ENCODE measurements at places on chromosomes 1 and 21.

DNA sequence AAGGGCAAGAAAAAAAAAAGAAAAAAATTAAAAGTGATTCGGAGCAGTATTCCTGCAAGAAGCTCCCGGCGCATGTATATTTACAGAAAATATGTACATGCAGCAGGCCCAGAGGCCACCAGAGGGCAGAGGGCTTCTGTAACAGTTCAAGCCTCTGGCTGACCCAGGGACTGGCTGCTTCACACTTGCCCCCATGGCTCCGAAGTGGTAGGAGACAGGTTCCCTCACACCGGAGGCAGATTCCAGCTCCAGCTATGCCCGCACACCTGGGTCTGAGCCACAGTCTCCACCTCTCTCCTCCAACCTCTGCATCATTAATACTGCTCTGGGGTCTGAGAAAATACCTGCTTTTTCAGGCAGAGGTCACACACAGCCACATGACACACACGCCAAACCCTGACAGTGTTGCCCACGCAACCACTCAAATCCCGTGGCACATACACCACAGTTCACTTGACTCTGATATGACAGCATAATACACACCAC is 2.2 kb upstream of the ARHGAP30 start:
- DNase-seq, result peak; percentile 65

GRCh38 chr21:42815217-42815616 is 64.1 kb downstream of the WDR4 start:
- no peak for DNase-seq

GRCh38 chr1:232678185-232678886 is 48.4 kb upstream of the SIPA1L2 start:
- no peak for DNase-seq

GRCh38 chr1:201731142-201731541 is 97.8 kb upstream of the IPO9 start:
- no peak for DNase-seq

- DNase-seq, result no peak
Observed at GRCh38 chr1:204108312-204109141, 35.6 kb downstream of the SOX13 start.

- DNase-seq, result peak; percentile 48
Observed at GRCh38 chr1:167438171-167439138, 79.9 kb downstream of the CD247 start.

- DNase-seq, result no peak
Observed at GRCh38 chr1:219174460-219175211, 958 bp downstream of the LYPLAL1 start.

DNA sequence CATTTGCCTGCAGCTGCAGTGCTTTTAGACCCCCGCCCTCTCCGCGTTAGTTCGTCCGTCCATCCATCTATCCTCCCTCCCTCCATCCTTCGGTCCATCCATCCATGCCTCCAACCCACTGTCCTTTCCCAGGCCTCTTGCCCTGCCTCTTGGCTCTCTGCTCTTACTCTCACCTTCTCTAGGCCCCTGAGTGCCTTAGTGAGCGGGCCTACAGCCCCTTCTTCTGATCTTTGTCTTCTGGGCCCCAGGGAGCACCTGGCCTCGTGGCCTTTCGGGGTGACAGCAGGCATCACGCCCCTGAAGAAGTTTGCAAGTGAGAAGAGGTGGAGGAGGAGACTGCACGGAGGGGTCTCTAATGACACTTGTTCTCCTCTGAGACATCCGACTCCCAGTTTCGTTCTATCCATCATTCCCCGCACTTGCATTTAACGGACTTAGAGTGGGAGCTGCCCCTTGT is 842 bp downstream of the ATXN7L2 start:
- DNase-seq, result no peak

DNA sequence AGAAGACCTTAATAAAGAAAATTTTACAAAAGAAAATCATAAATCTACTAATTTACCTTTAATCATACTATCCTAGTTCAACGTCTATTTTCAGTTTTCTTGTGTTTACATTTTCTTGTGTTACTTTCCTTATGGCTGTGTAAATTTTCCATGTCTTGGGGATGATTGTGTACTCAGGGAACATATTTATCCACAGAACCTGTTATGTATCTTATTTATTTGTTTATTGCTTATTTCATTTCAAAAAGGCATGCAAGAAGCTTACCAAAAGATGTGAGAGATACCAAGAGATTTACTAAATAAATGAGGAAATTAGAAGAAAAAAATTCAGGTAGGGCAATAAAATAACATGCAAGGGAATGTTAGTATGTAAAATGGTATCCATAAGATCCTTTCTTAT is 22.8 kb downstream of the PBX1 start:
- no peak for DNase-seq

DNA sequence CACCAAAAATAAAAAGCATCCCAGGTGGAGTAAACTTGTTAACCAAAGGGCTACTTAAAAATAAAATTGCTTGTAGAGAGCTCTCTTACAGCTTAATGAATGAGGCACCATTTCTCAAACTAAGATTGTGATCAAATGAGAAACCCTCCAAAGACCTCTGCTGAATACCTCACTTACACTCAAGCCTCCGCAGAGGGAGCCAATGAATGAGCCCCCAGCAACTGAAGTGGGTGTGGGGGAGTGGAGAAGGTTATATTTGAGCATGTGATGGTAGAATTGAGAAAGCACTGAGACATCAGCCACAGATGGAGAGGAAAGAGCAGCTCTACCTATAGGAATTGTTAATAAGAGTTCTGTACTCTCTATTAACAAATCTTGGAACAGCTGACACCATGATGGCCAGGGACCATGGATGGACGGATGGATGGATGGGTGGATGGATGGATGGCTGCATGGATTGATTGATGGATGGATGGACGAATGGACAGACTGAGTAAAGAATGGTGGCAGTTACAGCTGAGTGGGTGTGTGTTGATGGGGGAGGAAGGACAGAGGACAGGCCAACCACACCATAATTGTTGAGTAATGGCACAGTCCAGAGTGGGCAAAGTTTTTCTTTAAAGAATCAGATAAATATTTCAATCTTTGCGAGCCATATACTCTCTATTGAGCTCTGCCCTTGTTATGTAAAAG is 20.3 kb upstream of the TIAM1 start:
- no peak for DNase-seq

GRCh38 chr1:61978796-61979195 is 215.9 kb upstream of the L1TD1 start:
- no peak for DNase-seq

DNA sequence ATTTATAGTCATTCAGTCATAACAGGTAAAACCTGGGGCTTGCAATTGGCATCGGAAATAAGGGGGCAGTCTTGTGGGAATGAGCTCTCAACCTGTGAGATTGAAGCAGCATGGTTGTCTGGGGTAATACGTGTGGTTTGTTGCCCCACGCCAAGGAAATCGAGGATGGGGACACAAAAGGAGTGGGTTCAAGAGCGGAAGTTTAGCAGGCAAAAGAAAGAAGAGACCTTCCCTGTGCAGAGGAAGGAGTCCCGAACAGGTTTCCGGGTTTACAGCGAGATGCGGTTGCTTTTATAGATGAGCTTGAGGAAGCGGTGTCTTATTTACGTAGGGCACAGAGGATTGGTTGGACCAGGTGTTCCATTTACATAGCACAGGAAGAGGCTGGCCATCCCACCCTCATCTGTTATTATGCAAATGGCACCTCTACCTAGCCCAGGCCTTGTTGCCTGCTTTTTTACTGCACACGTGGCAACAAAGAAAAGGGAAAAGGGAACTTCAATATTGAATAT is 37.3 kb downstream of the IFNAR1 start:
- DNase-seq, result peak; percentile 64

- no peak for DNase-seq
Observed at GRCh38 chr1:230356190-230356589, 69.9 kb downstream of the PGBD5 start.

GRCh38 chr21:28789523-28789922 is 203.2 kb downstream of the LTN1 start:
- no peak for DNase-seq

GRCh38 chr1:153357853-153358690 is at the start of gene S100A9:
S100A9 (plus strand) TSS chr1:153357854; CDS start chr1:153358284, 430 bp downstream.
- no peak for DNase-seq

GRCh38 chr1:181180407-181181031 is 92.0 kb downstream of the IER5 start:
- no peak for DNase-seq

- no peak for DNase-seq
Observed at GRCh38 chr1:158398818-158399514, at the start of gene OR10T2. OR10T2 (minus strand) TSS chr1:158399466; CDS start chr1:158399466, 0 bp downstream.

DNA sequence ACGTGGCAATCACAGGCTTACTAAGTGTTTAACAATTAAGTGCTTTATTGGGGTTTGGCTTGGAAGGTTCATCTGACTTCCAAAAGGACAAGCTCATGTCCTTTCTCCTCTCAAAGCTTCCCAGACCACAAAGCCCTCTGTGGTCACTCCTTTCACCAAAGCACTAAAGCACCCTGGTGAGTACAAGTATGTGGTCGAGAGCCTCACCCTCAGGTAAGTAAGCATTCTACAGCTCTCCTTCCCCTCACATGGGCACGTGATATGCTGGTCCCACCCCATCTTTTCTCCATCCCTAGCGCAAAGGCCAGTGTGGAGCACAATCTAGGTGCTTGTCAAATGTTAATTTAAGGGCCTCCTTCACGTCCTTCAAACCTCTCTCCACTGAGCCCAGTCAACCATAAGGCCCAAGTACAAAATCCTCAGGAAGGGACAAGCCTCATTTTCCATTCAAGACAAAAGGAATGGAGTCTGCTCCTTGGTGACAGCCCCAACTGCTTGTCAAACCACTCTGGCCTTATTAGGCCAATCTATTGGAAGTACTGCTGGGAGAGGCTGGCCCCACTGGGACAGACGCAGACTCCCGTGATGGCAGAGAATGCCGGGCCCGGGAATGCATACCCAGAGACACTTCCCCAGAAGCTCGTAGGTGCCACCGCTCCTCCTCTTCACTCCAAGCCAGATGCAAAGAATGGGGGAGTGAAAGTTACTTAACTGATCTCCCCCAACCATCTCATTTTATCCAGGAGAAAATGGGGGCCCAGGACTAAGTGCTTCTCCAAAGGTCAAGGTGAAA is 7.8 kb downstream of the STMN1 start:
- no peak for DNase-seq

- DNase-seq, result no peak
Observed at GRCh38 chr21:35034203-35034926, 14.7 kb downstream of the RUNX1 start.

DNA sequence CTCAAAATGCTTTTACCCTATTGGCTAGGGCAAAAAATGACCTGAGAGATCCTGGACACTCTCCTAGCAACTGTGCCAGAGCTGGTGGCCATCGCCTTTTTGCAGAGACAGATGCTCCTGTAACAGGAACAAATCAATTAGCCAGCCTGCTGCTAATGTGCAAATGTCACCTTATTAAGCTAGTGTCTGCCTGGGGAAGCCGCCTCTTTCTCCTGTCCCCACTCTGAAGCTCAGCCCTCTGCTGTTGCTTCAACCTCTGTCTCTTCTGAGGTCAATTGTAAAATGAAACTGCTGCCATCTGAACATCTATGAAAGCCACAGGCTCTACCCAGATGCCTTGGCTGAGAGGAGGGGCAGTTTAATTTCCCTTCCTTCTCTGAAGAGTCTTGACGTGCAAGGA is 85.5 kb upstream of the CACNA1E start:
- DNase-seq, result no peak

DNA sequence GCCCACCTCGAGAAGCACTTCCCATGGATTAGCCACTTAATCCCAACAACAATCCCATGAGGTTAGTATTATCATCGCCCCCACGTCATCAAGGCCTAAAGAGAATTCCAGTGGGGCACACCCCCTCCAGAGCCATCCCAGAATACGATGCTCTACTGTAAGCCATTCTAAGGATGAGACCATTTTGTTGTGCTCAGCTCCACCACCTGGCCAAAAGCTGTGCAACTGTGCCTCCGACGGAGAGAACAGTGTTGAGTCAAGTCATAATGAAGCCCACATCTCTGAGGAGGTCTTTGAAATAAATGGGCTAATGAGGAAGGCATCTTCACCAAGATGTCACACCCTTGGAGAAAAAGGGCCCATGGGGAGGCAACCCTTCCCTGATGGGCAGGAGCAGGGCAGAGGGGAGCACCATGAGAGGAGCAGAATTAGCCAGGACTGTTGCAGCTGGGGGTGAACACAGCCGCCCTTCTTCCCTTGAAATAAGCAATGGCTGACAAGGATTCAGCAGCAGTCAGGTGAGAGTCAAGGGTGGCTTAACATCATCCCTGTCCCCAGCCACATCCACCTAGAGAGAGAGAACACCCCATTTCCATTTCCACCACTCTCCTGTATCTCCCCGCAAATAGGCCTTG is 14.6 kb downstream of the SYF2 start:
- DNase-seq, result no peak

GRCh38 chr1:17561561-17561985 is 22.1 kb downstream of the ARHGEF10L start:
- no peak for DNase-seq

- no peak for DNase-seq
Observed at GRCh38 chr1:208235982-208236761, 8.0 kb downstream of the PLXNA2 start.

- DNase-seq, result no peak
Observed at GRCh38 chr1:6625584-6626149, 999 bp downstream of the THAP3 start.

DNA sequence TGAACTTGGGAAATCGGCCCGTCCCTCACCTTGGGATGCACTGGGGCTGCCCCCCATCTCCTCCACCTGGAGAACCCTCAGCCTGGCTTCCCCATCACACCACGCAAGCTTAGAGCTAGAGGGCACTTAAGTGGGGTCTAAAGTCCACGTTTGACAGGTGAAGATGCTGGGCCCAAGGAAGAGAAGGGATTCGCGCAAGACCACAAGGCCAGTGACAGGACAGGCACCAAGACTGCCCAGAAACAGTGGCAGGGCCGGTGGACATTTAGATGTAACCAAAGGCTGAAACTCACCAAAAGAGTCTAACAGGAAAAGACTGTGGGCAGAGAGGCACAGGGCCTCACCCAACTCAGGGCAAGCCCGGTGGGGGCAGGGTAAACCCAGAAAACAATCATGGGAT is 130.8 kb upstream of the EDN2 start:
- DNase-seq, result no peak

GRCh38 chr1:95440511-95440910 is 206.5 kb downstream of the RWDD3 start:
- no peak for DNase-seq

DNA sequence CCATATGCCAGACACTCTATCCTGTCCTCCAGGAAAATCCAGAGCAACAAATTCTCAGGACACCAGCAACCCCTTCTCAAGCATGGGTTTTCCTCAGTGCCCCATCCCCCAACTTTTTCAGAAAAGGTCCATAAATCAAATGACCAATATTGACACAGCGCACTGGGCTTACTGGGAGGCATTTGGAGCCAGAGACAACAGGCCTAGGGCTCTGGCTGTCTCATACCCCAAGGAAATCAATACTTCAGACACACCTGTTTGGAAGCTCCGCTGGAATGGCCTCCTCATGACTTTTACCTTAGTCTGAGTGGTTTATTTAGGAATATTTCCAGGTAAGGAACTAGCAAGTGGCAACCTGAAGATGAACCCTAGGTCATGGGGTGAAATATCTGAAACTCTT is 66.9 kb upstream of the TNR start:
- no peak for DNase-seq

Measured in stimulated activated effector memory CD8-positive, alpha-beta T cell treated with anti-CD3 and anti-CD28 coated beads, Interleukin-12 subunit alpha, Interleukin-12 subunit beta, amount 100 ng/mL, for 72 hours (primary cell).